Activated CD4-positive, alpha-beta T cell treated with anti-CD3 and anti-CD28 coated beads, Interleukin-10, Interleukin-2, amounts not matched to agents 100 ng/mL and 50 ng/mL, durations not matched to agents 16 hours and 8 hours (primary cell): ENCODE measurements at places on chromosomes 7 and 10.
A peak's percentile ranks its signal among the peaks of the same experiment; 100 is the strongest.

DNA sequence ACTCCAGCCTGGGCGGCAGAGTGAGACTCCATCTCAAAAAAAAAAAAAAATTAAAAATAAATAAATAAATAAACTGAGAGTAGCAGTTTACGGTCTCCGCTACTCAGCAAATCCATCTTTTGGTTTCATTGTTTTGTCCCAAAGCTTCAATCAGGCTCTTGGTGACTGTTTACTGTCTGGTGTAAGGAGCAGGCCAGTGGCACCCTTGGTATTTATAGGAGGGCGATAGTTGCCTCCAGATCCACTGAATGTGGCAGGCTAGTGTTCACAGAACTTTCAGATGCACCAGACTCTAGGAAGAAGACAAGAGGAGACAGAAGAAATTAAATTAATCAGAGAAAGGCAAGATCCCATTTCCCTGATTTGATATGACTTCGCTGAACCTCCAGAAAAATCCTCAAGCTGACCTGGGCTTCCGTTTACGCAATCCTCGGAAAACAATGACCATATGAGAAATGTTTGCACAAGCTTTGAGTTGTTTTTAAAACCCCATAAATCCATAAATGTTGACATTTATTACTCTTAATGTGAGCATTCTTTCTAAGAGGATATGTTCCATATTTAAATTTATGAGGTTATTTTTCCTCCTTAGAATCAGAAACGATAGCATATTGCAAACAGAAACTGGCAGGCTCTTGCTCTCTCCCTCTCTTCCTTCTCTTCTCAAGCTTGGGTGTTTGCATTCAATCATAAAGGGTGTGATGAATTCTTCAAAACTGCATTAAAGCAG is 7.1 kb upstream of the MUC3A start:
- DNase-seq: no peak

DNA sequence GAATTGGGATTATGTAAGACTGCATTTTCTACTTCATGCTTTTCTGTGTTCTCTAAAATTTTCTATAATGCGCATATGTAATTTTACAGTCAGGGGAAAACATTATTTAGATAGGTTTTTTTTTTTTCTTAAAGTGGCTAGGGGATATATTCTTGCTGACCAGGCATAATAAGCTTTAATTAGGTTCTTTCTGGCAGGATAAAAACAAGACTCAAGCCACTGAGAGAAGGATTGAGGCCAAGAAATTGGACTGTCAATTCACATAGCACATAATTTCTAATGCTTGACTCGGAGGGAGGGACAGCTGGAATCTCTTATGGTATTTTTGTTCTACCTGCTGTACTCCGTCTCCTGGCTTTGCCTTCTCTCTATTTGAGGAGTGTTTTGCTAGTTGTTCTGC is 119.8 kb upstream of the NPVF start:
- DNase-seq: no peak

DNA sequence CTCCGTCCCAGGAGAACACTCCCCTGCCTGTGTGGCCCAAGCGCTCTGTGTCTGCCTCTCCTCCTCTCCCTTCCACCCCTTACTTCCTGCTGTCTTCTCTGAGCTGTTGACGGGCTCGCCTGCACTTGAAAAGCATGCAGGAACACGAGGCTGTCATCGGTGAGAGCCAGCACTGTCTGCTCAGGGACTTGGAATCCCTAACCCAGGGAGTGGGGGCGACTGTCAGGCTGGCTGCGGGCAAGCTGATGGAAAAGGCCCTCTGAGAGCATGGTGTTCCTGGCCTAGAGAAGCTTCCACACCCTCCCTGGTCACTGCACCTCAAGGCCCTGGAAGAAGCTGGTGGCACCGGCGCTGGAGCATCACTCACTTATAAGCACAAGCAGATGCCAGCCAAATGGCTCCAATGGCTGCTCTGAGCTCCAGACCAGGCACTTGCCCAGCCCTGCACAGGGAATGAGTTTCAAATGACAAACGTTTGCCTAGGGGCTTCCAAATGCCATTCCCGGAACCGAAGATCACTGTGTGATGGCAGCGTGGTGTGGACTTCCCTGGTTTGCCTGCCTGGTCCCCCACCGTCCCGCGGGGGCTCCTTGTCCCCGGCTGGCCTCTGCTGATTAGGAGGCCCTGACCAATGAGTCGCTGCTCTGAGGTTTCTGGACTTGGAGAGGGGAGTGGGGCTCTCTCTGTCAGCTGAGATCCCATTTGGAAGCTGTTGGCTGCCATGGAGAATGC is 56.7 kb upstream of the EBF3 start:
- no peak for DNase-seq

- DNase-seq: no peak
Observed at GRCh38 chr7:116738378-116738777, 66.4 kb downstream of the MET start.

- DNase-seq: no peak
Observed at GRCh38 chr10:123561141-123561440, 105.1 kb upstream of the GPR26 start.

GRCh38 chr7:106518967-106519366 is 142.0 kb downstream of the CCDC71L start:
- DNase-seq: no peak

- no peak for DNase-seq
Observed at GRCh38 chr7:6146666-6147065, 115.5 kb downstream of the ANKRD61 start.

- peak; percentile 16 for DNase-seq
Observed at GRCh38 chr7:21947056-21947455, 1.4 kb upstream of the CDCA7L start.

GRCh38 chr10:119029613-119030420 is at the start of gene NANOS1:
Gene NANOS1 (plus strand): TSS chr10:119029714. CDS start chr10:119029802, 88 bp downstream.
- peak; percentile 28 for DNase-seq

GRCh38 chr10:5479481-5480161 is 19.7 kb downstream of the CALML5 start:
- DNase-seq: no peak

GRCh38 chr7:132819648-132820047 is 243.4 kb upstream of the PLXNA4 start:
- no peak for DNase-seq
